AG08396 (cell line): ENCODE measurements at places on chromosomes 5 and 9.
A peak's percentile ranks its signal among the peaks of the same experiment; 100 is the strongest.

DNA sequence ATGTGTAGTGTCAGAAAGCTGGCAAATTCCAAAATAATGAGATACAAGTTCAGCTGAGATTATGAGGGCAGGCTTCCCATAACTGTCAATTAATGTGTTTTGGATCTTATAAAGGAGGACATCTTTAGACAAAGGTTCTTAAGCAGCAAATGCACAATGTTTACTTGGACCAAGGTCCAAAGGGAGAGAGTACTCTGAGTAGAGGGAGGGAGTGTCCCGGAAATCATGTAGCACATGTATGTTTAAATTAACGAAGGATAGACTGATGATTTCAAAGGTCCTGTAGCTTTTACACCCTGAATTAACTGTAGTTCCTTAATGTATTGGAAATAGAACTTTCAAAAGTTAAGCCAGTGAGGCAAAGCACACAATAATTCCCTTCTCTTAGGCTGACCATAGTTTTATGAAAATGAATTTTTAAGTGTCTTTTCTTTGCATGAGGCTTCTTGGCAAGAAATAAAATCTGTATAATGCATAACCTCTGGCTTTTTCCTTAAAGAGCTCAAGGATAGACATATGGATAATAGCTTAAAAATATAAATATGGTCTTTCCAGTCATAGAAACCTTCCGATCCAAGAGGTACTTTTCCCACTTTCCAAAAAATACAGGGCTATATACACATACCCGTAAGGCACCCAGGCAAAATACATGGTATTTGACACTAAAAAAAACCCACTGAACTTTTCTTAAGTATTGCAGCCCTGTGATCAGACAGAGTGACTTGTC is 93.0 kb downstream of the PCSK5 start:
- DNase-seq: no peak

DNA sequence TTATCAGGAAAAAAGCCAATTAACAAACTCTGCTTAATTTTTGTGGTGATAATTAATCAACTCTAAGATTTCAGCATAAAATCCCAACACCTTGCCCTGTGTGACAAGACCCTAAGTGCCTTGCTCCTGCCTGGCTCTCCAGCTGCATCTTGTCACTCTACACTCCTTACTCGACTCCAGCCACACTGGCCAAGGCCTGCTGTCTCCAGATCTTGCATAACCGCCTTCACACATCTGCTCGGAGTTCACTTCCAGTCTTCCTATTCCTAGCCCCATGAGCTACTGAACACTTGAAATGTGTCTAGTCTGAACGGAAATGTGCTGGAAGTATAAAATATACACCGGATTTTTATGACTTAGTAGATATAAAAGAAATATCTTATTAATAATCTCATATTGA is 259.6 kb downstream of the EPB41L4A start:
- peak; percentile 12 for DNase-seq

- DNase-seq: no peak
These were observed 144.9 kb downstream of the MTX3 start for GRCh38 chr5:79846198-79846521.

DNA sequence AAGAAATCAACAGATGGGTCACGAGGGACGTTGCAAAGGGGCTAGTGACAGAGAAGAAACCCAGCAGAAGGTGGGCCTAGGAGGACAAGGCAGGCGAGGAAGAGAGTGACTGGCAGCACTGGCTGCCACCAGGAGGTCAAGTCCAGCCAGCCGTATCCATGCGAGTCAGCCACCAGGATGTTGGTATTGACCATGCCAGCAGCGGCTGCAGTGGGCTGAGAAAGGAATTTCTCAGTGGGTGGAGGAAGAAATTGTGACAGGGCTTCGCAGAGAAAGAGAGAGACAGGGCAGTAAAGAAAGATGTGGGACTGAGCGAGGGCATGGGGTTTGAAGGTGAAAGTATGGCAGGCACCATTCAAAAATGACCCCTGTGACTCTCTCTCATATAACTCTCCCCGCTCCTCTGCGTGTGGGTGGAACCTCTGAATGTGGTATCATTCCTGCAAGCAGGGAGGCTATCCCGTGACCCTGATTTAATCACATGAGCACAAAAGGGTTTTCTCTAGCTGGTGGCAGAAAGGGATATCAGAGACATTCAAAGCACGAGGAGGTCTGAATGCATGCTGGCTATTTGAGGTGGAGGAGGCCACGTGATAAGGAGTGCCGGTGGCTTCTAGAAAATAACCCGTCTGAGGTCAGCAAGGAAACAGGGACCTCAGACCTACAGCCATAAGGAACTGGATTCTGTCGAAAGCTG is 45.4 kb upstream of the FBXW11 start:
- DNase-seq: no peak

DNA sequence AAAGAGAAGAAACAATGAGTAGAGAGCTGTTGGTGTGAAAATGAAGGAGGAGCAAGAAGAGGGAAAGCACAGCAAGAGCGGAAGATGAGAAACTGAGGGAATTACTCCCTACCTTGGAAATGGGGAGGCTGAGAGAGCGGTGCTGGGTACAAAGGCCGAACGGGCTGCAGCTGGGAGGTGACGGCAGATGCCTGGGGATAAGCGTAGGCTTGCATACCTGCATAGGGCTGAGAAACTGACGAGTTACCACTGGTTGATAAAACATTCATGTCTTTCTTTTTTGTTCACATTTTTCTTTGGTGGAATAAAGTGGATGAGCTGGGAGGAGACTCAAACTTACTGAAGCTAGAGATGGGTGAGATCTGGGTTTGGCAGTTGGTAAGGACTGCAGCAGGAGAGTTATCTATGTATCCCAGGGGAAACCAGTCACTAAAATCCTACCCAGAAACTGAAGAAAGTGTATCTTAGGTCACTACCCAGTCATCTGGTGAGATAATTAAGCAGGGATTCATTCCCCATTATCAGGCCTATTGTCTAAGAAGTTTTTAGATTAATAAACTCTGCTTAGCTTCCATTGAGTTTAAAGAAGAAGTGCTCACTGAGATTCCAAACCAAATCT is 34.8 kb downstream of the FKBP15 start:
- no peak for DNase-seq

GRCh38 chr9:22389271-22389670 is 57.4 kb upstream of the DMRTA1 start:
- DNase-seq: no peak

DNA sequence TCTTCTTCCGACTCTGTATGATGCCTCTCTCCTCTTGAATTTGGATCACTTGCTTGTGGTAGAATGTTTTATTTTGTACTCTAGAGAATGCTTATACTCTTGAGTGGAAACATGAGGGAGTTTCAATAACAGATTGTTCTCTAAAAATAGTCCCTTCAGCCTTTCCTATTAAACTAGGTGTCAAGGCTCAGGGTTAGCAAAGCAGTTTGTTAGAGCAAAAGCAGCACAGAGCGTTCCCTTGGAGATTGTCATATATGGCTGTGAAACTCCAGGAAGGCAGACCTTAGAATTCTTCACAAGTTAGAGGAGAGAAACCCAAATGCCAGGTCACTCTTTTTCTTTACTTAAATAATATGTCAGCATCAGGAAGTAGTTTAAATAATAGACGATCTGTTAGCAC is 33.0 kb downstream of the MAMDC2 start:
- DNase-seq: no peak

DNA sequence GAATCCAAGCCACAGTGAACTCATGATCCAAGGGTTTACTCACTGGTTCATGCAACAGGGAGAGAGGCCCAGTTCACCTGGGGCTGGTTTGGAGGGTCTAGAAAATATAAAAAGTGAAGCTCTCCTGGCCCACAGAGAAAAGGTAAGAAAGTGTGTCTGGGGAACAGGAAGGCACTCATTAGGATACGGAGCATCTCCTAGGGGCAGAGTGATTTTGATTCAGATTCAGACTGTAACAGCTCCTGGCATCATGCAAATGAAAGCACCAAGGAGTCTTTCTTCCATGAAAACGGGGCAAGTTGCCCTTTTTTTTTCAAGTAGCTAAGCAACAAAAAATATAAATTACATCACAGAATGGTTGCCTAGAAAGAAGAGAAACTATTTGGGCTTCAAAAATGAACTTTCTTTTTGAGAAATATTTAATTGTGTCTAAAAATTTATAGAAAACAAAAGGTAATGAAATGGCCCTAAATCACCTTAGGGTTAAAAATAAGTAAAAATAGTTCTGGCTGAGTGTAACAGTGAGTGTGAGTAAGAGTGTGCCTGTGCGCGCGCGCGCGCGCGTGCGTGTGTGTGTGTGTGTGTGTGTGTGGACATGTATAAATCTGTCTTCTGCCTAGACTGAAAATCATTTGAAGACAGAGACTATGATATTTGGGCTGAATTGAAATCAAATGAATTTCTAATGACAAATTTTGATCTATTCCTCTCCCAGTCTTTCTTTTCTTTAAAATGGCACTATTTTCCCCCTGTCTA is 177.8 kb upstream of the ZNF462 start:
- no peak for DNase-seq

DNA sequence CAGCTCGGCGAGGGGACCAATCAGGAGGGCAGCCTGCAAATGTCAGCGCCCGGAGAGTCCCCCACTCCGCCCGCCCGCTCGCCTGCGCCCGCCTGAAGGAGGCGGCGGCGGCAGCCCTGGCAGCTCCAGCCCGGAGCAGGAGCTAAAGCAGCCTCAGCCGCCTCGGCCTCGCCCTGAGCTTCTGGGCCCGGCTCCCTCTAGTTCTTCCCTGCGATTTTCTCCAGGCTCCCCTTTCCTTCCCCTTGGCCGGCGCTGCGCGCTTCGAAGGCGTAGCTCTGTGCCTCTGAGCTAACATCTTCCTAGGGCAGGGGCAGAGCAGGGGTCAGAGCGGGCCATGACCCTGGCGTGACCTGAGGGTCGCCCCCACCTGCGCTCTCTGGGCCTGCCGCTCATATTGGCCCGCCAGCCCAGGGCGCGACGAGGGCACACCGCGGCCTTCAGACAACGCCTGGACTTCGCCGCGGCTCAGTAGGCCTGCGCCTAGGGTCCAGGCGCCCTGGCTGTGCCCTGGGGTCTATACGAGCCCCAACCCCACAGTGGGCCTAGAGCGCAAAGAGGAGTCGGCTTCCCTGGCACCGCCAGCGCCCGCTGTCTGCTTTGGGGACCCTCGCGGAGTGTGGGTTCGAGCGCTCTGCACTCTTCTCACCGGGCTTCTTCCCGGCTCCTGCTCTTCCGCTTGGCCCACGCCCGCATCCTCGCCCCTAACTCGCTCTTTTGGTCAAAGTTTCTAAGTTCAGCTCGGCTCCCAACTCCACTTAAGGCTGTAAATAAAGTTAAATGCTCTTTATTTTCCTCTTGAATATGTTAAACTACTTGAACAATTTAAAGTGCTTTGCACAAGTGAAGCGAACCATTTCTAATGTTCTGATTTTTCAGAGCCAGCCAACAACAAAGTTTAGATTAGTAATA is 504 bp upstream of the OTP start:
- no peak for DNase-seq

GRCh38 chr5:57034201-57034916 is 82.4 kb upstream of the MIER3 start:
- no peak for DNase-seq
